NCI-H1417 treated with DMSO at 0.1 percent for 48 hours (cell line): ENCODE measurements at places on chromosomes 7 and 10.

DNA sequence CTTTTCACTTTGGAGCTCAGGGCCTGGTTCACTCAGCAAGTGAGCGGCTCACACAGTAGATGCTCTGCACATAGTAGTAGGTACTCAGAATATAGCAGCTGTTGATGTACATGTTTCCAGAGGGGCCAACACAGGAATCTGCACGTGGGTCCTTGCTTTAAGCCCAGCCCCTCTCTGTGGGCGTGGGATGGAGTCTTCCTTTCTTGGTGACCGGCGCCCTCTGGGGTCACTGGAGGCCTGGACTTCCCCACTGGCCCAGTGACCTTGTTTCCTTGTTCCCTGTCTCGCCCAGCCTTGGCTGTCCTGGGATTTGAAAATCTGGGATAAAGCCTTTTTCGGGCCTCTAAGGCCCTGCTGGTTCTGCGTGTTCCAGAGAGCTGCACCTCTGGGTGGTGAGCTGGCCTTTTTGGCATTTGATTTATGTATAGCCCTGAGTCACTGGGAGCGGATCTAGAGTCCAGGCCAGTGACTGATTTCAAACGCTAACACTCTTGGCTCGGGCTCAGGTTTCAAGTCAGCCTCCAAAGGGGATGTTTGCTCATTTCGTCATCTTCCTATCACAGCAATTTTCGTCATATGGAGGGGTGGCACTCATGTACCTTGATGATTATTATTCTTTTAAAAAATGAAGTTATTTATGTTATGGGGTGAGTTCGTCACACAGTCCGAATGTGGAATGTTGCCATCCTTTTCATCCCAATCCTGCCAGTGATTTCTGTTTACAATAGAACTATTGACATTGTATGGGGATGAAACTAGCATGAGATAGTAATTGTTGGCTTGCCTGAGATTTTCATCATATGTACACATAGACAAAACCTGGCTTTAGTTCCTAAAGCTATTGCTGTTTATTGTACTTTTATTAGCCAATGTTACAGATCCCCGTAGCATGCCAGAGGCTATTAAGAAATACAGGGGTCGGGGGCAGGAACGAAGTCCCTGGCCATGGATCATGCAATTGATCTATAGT is 65.5 kb downstream of the CUX1 start:
- no peak for DNase-seq

GRCh38 chr10:124057601-124058000 is 35.8 kb downstream of the CHST15 start:
- no peak for DNase-seq

GRCh38 chr10:96579133-96579532 is 7.7 kb downstream of the TM9SF3 start:
- no peak for DNase-seq

DNA sequence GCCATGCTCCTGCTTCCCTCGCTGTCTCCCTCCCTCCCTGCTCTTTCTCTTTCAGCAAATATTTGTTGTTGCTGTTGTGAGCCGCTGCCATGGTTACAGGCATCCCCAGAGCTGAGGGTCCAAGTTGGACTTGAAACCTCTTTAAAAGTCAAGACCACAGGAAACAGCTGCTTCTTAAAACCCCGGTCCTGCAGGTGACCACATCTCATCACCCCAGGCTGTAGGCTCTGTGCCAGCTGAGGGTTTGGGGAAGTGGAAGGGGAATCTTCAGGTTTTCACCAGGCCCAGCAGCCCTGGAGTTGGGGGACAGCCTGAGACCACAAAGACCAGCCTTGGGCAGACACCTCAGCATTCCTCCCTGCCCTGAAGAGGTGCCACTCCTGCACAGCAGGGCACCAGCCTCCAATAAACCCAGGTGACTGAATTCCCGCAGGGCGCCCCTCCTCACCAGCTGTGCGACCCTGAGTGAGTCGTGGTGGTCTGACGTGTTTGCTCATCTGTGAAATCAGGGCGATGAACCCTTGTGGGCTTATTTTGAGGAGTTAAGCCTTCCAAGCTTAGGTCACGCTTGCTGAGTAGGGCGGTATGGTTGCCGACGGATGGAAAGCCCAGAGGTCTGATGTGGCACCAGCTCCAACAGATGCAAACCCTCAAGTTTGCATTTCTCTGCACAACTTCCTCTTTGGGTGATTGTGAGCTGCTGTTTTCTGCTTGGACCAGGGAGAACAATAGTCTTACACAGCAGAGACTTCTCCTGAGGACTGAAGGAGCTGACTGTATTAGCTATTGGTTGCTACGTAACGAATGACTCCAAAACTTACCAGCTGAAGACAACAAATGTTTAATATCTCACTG is 24.8 kb downstream of the NPTX2 start:
- no peak for DNase-seq

DNA sequence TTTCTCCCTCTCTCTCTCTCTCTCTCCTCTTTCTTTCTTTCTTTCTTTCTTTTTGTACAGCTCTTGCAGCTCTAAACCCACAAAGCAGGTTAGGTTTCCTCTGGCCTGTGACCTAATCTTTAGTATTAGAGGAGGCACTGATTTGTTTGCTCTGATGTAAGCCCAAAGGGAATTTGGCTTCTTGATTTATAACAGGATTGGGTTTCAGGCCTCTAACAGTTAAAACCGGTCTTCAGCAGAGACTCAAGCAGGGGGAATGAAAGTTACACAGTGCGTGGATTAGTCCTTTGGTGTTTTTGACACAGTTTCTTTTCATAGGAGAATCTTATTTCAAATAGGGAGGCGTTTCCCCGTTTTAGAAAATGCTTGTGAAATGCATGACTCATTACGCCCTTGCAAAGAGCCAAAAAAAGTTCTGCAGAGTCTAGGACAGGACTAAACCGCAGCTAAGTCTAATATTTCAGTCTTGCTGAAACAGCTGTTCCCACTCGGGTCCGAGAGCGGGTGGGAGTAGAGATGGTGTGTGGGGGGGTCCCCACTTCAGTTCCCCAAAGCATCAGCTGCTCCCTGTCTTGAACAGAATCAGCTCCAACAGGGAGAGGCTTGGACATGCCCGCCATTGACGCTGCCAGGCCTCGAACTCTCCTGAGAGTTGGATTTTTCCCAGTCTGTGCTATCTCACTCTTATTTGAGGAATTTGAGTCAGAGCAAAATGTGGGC is 296.5 kb upstream of the PITRM1 start:
- DNase-seq = no peak

GRCh38 chr10:132172091-132173066 is 14.4 kb upstream of the DPYSL4 start:
- no peak for DNase-seq

- DNase-seq = no peak
Measured at GRCh38 chr7:30681331-30681797, 892 bp downstream of the CRHR2 start.

GRCh38 chr10:125134483-125134848 is 25.9 kb downstream of the CTBP2 start:
- DNase-seq = no peak

- DNase-seq = no peak
Measured at GRCh38 chr7:188727-189500, 3.5 kb upstream of the FAM20C start.

- no peak for DNase-seq
Measured at GRCh38 chr10:106957823-106958588, 206.5 kb downstream of the SORCS1 start.

- no peak for DNase-seq
Measured at GRCh38 chr10:10471758-10472157, 545.9 kb upstream of the CELF2 start.

- DNase-seq = no peak
Measured at GRCh38 chr7:121271916-121272315, 56.9 kb upstream of the WNT16 start.

DNA sequence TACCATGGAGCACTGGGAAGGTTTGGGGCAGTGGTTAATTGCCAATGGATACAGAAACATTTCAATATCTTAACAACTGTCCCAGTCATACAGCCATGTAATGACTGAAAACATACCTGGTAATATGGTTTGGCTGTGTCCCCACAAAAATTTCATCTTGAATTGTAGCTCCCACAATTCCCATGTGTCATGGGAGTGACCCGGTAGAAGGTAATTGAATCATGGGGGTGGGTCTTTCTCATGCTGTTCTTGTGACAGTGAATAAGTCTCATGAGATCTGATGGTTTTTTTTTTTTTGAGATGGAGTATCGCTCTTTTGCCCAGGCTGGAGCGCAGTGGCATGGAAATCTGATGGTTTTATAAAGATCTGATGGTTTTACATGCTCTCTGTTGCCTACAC is 284.4 kb downstream of the TCF7L2 start:
- DNase-seq = no peak

- no peak for DNase-seq
Measured at GRCh38 chr10:21776883-21777282, 226.6 kb downstream of the DNAJC1 start.

DNA sequence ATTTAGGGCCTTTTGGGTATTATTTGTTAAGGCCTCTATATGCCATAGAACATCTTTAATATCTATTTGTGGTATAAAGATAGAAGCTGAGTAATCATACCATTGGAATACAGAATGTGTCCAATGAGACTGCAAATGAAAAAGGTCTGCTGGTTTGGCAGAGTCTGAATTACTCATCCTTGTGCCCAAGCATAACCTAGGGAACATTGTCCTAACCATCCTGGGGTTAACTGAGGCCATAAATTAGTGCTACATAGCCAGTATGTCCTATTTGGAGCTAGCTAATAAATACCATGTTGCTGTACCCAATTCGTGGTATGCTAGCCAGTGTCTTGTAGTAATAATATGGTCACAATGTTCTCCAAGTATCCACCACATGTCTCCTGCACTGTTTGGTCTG is 117.1 kb downstream of the ANKRD26 start:
- DNase-seq = no peak

DNA sequence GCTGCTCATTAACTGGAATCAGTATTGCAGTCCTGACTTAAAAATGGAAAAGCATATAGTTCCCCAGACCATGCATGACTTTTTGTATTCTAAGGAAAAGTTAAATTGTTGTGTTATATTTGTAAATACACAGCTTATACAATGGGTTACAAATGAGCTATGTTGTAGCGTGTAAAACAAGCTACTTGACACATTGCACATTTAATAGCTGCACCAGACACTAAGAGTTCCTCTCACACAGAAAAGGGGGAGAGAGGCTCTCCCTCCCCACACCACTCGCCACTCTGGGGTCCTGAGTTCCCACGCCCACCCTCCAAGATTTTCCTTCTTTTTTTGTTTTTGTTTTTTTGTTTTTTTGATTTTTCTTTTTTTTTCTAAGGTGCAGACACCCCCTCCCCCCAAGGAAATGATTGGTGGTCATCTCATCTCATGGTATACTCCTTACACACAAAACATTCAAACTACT is 6.3 kb downstream of the KLF6 start:
- no peak for DNase-seq

- DNase-seq = no peak
Measured at GRCh38 chr10:103111031-103111917, 81.8 kb downstream of the NT5C2 start.

GRCh38 chr7:146004805-146005204 is 111.8 kb upstream of the CNTNAP2 start:
- no peak for DNase-seq

- DNase-seq = no peak
Measured at GRCh38 chr7:16398146-16399017, 23.0 kb downstream of the CRPPA start.

GRCh38 chr7:55521917-55522902 is 50.1 kb downstream of the VOPP1 start:
- DNase-seq = no peak

DNA sequence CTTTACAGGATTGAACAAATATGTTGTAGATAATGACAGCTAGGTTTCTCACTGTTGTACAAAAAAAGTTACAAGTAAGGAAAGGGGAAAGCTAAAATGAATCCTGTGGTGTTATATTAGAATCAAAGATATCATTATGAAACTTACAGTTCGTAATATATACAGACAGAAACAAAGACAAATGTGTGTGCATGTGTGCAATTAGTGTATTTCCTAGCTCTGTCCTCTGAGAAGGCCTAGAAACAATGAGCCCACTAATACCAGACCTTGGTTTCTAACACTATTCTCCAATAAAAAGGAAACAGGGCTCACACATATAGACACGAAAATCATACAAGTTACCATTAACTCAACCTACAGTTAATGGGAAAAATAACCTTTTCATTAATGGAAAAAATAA is 8.0 kb downstream of the KDM7A start:
- no peak for DNase-seq

DNA sequence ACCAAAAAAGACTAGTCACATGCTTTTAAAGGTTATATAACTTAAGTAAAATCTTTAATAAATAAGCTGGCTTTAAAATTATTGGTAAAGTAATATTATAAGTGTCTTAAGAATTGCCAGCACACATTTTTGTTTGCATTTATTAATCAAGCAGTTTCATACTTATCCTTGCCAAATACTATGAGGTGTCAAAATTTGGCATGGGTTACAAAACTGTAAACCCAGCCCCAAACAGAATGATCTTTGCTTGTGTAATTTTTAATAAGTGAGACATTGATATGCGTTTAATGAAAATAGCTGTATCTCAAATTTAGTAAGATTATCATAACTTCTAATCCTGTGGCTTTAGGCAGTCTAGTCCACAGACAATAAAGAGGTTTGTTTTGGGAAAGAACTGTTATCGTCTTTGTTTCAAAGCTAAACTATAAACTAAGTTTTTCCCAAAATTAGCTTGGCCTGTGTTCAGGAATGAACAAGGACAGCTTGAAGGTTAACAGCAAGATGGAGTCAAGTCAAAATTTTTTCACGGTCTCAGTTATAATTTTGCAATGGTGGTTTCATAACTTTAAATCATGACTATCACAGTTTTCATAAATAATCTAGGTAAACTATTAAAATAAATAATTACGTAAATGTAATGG is 72.8 kb downstream of the ST8SIA6 start:
- no peak for DNase-seq

DNA sequence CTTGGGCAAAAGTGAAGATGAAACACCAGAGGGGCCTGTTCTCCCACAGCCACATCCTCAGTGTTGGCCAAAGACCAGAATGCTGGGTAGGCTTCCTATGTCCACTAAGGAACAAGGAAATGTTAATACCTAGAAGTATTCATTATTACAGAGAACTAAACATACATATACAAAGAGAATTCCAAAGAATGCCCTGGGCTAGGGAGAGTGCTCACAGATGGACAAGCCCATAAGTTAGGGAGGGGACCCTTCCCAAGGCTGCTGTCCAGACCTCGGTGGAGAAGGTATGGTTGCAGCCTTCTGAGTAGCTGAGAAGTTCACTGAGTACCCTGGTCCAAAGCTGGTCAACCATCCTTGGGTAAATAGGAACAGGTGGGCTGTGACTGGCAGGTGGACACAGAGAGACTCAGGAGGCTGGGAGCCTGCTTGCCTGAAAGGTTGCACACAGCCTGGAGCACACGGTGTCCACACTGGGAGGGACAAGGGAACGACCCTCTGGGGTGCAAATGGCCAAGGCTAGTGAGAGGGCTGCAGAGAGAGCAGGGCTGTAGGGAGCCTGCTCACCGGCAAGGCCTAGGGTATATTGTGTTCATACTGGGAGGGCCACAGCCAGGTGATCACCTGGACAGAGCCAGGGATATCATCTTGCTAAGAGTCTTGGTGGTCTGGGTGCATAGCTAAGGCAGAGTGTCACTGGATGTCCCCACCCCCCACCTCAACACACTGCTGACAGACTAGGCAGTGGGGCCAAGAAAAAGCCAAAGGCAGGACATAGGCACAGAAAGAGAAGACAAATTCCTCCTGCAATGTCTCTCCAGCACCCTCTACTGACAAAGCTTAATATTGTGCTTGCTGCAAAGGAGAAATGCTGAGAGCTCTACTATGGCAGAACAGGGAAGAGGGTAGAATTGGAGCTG is 40.3 kb downstream of the CPVL start:
- DNase-seq = peak; percentile 7

- no peak for DNase-seq
Measured at GRCh38 chr10:111015181-111015580, 61.6 kb upstream of the ADRA2A start.

GRCh38 chr10:60434418-60435046 is 44.9 kb upstream of the ANK3 start:
- no peak for DNase-seq

GRCh38 chr10:535952-536351 is 153.5 kb downstream of the DIP2C start:
- DNase-seq = no peak
